ENCODE measurements at places on chromosomes 6 and 20.
A peak's percentile ranks its signal among the peaks of the same experiment; 100 is the strongest.

DNA sequence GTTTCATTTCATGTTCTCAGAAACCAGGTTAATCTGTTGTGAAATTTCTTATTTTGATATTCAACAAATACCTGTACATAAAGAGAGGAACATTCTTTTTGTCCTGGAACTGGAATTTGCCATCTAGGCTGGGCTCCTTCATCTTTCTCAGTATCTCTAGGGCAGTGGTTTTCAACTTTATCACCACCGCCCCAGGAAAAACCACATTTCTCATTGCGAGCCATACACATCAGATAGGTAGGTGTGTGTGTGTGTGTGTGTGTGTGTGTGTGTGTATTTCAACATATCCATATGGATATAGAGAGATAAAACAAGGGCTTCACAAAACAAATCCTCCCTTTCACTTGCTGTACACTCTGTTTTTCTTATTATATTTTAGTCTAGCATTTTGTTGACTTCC lies 24.1 kb downstream of the BFSP1 start:
- no peak for DNase-seq

- no peak for DNase-seq
Observed at GRCh38 chr6:136086686-136087085, 163.4 kb downstream of the MTFR2 start.

DNA sequence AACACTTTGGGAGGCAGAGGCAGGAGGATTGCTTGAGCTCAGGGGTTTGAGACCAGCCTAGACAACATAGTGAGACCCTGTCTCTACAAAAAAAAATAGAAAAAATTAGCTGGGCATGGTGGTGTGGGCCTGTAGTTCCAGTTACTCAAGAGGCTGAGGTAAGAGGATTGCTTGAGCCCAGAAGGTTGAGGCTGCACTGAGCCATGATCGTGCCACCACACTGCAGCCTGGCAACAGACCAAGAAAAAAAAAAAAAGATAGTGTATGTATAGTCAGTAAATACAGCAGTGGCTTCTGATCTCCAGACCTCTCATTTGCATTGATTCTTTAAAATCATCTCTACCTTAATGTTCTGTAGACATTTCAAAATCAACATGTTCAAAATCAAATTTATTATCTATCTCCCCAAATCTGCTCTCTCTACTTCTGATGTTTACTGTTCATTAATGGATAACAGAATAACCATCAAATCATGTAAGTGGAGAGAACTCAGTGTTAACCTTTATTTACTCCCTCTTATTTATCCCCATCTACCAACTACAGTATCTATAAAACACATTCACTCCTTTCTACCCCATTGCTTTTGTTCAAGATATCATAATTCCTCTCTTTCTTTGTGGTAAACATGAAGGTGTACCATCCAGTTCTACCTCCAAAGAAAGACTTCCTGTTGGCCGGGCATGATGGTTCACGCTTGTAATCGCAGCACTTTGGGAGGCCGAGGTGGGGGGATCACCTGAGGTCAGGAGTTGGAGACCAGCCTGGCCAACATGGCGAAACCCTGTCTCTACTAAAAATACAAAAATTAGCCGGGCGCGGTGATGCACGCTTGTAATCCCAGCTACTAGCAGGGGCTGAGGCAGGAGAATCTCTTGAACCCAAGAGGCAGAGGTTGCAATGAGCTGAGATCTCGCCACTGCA lies 7.7 kb downstream of the PROCR start:
- DNase-seq: no peak

GRCh38 chr6:40440053-40440452 lies 147.1 kb downstream of the LRFN2 start:
- DNase-seq: no peak

GRCh38 chr6:93040375-93040774 lies 379.0 kb downstream of the EPHA7 start:
- DNase-seq: peak; percentile 12

DNA sequence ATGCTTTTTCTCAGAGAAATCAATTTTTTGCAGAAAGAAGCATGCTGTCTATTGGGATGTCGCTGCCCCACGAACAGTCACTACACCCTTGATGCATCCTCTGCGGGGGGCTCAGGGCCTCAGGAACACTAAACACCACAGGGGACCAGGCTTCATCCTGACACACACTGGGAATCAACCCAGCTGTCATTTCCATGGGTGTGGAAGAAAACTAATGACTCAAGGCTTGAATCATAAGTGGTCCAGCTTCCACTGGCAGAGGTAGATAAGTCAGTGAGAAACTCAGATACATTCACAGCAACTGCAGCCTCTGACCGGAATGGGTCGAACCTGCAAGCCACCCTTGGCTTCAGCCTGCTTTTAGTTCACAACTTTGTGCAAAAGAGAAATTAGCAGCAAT lies 81.3 kb upstream of the SPTLC3 start:
- no peak for DNase-seq

DNA sequence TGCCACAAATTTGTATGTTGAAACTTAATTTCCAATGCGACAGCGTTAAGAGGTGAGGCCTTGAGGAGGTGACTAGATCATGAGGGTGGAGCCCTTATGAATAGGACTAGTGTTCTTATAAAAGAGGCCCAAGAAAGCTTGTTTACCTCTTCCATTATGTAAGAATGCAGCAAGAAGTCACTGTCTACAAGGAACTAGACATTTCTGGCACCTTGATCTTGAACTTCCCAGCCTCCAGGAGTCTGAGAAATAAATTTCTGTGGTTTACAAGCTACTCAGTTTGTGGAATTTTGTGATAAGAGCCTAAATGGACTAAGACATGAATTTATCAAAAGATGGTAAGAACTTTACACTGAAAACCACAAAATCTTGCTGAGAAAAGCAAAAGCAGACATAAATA lies 173.6 kb upstream of the SGK1 start:
- DNase-seq: no peak

DNA sequence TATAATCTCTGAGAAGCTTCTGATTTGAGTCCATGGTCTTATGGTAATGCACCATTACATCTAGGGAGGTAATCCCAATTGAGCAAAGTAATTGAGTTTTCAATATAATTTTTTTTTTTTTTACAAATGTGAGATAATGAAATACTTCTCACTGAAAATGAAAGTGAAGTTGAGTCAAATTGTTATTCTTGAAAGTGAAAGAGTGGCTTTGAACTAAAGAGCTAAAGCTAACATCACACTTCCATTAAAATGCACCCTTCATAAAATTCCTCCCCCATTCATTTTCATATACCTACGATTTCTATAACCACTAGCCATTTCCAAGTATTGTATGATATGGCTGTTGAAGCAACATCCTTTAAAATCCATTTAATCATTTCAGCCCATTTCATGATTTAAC lies 149.1 kb upstream of the IMPG1 start:
- no peak for DNase-seq

DNA sequence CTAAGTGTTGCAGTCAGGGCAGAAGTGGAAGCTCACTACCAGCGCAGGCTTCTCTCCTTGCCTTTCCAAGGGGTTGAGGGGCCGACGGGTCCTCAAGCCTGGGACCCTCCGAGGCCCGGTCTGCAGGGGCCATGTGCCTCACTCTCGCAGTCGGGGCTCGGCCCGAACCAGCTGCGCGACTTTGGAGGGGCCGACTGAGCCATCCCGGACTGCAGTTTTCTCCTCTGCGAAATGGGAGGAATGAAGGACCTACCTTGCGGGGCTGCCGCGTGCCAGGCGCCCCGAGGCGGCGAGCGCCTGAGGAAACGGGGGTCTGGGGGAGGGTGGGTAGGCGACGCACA lies 5.6 kb downstream of the LZTS3 start:
- no peak for DNase-seq

DNA sequence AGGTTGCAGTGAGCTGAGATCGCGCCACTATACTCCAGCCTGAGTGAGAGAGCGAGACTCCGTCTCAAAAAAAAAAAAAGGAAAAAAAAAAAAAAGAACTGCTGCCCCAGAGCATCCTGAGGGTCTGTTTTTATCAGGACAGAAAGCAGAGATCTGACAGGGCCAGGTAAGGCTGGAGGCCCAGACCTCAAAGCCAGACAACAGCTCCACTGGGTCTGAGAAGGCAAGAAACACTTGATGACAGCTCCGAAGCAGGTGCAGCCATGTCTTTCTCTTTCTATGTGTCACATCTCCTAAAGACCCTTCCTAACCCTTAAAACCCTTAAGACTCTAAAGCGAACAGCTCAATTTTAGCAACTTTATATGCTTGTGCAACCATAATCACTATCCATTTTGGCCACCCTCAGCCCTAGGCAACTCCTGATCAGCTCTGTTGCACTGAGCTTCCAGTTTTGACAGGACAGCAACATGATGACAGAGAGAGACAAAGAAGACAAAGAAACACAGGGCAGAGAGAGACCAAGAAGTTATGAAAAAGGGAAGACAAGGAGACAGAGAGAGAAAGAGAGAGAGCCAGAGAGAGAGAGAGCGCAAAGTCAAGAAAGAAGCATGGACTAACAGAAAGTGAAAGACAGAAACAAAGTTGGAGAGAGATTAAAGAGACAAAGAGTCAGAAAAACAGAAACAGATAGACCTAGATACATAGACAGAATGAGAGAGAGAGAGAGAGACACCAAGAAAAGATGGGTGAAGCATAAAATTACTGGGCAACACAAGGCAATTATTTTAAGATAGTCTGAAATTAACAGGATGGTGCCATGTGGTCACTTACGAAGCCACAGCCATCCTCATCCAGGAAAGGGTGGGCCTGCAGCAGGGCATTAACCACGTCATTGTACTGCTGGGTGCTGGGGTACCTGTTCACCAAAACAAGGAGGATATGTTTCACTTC lies 39.2 kb downstream of the SAMD3 start:
- no peak for DNase-seq

DNA sequence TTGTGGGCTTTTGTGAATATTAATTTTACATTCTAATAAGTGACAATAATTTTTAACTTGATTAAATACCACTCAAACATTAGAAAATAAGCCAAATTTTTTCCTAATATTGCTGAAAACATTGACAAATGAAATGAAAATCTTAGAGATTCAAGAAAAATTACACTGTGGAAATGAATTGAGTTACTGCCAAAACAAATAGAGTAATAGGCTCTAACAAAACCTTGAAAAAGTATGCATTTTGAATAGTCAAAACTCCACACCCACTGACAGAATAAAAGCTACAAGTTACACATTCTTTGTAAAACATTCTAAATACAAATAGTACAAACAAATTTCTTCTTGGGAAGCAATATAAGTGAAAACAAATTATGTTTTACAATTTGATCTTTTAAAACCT lies 5.9 kb downstream of the TBX18 start:
- no peak for DNase-seq

DNA sequence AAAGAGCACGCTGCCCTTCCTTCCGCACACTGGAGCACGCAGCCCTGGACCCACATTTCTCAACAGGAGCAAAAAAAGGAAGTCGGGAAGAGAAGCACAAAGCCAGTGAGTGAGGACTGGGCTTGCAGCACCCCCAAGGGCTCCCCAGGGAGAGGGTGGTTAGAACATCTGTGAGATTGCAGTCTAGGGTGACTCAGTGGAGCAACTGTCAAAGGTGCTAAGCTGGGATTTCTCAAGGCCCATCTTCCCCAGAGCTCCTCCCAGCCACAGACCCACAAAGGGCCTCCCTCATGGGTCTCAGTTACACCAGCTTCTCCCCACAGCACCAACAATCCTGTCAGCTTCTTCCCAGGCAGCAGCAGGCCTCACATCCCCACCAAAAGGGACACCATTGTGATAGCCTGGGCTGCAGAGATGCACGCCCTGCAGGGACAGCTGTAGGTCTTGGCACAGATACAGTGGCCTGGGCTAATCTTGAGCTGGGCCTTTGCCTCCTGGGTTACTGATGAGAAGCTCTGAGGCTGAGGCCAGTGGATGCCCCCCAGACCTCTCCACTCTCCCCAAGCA lies 39.6 kb upstream of the CD93 start:
- peak; percentile 73 for DNase-seq

- no peak for DNase-seq
Observed at GRCh38 chr20:49483696-49484123, 1.2 kb upstream of the KCNB1 start.

DNA sequence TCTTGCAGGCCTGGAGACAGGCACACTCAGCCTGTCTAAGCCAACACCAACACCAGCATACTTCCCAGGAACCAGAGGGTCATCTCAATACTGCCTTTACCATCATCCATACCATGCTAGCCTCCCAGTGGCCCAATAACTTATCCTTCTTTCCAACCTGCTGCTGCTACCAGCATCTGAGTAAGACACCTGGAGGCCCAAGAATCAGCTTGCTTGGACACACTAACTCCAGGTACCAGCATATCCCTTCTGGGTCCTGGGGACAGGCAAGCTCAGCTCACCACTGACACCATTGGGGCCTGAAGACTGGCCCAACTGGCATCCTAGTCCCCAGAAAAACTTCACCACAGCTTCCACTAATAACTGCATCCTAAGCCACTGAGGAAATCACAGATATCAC lies 205.3 kb downstream of the CD109 start:
- no peak for DNase-seq

- DNase-seq: no peak
Observed at GRCh38 chr6:110341067-110341466, 17.1 kb downstream of the METTL24 start.

DNA sequence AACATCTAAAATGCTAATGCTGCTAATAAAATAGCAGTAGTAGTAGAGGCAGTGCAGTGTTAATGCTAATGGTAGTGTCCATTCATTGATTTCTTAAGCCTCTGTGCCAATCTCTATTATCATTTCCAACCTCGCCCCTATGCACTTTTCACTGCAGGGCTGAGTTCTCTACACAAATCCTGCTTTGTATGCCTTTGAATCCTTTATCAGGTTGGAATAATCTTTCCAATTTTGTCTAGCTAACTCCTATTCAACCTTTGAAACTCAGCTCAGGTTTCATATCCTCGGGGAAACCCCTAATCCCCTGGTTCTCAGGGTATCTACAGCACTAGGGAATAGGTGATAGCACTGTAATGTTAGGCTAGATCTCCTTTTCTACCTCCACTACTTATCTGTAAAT lies 284.0 kb upstream of the RUNX2 start:
- DNase-seq: no peak

GRCh38 chr6:106098383-106099234 lies 12.5 kb downstream of the PRDM1 start:
- DNase-seq: peak; percentile 76

DNA sequence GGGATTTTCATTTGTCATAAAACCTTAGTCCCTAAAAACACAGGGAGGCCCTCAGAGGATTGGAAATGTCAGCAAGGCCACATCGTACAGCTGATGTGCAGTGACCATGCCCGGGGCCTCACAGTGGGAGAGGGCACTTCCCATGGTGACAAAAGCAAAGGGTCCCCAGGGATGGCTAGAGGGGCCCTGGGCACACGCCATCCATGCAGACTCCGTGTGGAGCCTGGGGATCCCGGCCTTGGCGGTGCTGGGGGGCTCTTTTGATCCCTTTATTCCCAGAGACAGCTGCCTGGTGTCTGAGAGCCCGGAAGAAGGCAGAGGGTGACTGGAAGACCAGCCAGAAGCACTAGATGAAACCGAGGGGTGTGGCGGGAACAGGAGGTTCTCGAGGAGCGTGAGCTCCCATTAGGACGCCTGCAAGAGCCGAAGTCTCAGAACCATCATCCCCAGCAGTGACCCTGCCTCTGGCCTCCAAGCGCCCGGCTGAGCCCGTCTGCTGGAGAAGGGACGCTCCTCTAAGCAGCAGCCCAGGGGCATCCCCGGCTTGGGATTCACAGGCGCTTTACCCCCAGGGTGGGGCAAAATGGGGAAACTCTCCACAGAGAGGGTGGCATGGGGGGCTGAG lies 49.1 kb upstream of the FRMD1 start:
- no peak for DNase-seq

- DNase-seq: no peak
Observed at GRCh38 chr6:19417713-19418112, 419.5 kb upstream of the ID4 start.
